ENCODE measurements at places on chromosomes 2 and 18.

DNA sequence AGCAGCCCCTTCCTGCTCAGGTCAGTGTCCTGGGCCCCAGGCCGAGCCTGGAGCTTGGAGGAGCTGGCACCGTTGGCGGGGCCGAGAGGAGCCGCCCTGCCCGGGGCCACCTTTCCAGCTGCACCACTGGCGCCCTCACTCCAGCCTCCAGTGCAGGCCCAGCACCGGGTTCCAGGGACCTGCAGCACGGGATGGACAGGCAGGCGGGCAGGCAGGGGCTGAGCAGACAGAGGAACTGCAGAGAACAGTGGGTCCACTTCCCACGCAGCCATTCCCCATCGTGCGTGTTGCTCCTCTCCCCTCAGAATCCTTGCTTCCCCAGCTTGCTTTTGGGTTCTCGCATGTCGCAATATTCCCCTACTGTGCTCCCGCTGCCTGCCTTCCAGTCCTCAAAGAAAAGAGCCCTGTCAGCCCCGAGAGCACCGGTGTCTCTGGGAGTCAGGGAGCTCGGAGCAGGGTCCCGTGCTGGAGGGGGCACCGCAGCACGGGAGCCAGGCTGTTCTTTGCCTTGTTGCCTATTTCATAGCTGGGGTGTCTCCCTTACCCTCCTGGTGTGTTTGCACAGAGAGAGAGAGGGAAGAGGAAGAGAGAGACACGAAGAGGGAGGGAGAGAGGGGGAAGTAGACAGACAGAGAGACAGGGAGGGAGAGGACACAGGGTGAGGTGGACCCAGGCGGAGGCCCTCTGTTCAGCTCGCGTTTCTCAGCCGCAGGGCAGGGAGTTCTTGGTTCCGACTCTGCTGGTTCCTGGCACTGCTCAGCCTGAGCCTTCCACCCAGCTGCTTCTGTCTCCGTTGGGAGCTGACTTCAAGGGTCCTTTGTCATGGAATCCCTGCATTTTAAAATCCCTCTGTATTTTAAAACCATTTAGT lies 126.0 kb downstream of the MBP start:
- DNase-seq = no peak

- DNase-seq = no peak
These were observed 102.4 kb downstream of the VAPA start for GRCh38 chr18:10015941-10016819.

DNA sequence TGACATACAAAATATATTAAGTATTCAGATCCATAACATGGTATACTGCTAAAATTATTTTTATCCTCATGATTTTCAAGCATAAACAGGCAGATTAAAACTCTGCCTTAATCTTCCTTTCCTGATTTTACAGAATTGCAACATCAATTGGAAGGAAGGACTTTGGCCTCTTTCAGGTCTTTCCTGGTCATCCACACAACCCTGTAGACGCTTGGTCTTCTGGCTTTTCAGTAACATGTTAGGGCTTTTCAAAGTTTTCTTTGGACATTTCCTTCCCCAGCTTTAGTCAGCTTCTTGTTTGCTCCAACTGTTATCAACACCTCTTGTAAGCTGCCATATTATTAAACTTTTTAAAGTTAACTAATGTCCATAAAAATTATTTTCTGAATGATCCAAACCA lies 1364.9 kb upstream of the NRXN1 start:
- DNase-seq = no peak

DNA sequence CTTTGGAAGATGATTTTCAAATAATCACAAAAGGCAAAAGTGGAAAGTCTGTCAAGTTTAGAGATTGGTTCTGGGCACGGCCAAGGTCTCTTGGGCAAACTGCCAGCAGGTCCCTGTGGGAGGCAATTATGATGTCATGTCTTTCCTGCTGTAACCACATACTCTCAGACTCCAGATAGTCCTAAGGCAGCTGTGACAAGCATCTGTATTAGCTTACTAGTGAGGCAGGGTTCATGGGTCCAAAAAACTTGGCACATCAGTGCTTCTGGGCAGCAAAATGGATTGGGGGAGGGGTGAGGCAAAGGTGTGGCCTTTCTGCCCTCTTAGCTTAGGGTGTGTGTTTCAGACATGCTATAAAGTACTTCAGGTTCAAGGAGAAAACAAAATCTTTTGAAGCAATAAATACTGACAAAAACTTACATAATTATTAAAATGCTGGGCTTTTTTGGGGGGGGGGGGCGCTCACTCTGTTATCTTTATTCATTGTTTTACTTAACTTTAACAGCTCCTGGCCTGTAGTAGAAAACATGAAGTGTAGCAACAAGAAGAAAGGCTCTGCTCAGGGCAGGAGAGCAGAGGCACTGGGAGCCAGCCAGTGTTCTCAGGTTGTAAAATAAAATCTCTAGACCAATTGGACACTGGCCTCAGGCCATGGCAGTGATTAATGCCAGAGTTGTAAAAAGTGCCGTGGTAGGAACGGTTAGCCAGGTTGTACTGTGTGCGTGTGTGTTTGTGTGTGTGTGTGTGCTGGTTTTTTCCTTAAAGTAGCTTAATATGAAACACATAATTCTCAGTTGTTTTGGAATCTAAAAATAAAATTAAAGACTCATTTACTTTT lies 14.3 kb upstream of the TANC1 start:
- DNase-seq = peak; percentile 83

DNA sequence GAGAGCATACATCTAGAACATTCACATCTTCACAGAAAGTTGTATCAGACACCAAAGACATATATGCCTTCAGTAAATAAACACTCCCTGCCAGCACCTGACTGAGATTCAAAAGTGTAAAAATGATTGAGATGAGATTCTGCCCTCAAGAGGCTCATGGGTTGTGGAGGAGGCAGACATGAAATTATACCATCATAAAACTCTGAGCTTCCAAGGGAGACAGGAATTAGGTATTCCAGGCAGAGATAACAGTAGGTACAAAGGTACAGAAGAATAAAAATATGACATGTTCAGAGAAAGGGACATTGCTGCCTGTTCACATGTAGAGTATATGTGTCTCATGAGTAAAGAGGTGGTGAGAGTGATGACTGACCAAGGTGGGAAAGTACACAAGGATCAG lies 322.3 kb downstream of the OSR1 start:
- no peak for DNase-seq

GRCh38 chr2:174729797-174730697 lies 34.2 kb downstream of the CHRNA1 start:
- DNase-seq = peak; percentile 24

DNA sequence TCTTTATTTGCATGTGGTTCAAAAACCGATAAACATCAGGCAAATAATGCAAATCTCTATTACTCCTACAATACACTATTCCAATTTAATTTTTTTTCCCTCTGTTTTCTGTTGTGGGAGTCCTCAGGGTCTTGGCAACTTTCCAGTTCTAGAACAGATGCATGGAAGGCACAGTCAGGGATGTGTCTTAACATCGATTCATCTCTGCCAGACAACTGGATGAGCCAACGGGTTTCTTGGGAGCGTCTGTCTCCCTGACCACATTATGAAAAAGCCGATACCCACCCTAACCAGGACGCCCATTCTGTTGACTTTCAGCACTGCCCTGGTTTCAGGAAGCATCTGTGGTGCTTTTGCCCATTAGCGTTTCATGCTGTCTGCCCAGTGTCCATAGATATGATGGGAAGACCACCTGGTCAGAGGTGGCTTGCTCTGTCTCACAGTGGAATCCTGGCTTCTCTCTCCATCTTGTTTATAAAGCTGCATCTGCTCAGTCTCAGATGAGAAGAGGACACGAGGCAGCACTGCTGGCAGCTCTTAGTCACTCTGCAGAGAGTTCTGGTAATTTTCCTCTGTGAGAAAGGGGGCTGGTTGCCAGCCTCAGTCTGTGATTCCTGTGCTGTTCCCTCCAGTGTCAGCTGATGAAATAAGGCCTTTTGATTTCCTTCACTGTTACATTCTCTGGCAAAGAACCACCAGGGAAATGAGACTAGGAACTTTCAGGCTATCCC lies 57.9 kb upstream of the KCNE4 start:
- DNase-seq = no peak

GRCh38 chr2:104857262-104858005 lies 3.5 kb downstream of the POU3F3 start:
- no peak for DNase-seq

GRCh38 chr2:162007447-162008040 lies 66.5 kb downstream of the DPP4 start:
- no peak for DNase-seq

DNA sequence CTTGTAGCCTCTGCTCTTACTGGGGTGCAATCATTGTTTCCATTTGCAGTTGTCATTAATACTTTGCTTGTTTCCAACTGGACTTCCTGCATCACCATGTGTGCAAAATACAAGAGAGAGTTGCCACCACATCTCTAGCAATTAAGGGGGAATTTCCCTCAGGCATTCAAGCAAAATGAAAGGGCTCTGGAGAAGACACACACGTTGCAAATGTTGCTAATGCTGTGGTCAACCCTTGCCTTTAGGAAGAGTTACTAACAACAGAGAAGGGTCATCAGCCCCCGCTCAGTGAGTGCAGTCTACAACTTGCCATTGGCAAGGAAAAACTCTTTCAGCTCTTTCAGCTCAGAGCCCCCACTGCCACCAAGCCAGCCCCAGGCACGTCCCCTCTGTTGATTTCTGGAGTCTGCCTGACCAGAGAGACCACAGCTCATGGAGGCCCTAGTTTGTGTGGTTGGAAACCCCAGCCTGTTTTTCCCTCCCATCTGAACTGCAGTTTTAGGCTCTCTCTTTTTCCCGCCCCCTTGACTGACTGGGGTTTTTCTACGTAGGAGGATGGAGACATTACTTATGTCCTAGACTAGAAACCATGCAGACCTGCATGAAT lies 25.9 kb upstream of the GPR45 start:
- DNase-seq = no peak

GRCh38 chr2:130762031-130762909 lies 6.9 kb downstream of the AMER3 start:
- DNase-seq = no peak

DNA sequence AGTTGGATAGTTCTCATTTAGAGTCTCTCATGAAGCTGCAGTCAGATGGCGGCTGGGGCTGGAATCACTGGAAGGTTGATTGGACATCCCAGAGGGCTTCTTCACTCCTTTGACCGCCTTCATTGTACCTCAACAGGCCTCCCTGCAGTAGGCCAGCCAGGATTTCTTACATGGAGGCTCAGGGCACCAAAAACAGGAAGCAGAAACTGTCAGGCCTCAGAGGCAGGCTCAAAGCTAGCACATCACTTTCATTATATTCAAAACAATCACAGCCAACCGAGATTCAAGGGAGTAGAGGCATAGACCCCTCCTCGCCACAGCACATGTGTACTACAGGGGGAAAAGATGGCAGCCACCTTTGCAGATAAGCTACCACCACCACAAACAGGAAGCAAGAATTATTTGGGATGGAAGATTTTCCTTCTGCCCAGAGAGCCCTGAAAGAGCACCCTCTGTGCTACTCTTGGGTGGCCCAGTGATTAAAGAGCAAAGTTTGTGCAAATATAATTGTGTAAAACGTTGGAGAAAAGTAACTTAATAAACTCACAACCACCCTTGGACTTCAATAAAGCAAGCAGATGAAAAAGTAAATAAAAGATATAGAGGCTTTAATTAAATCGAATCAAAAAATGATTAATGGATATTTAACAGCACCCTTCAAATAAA lies 155.3 kb downstream of the GFPT1 start:
- DNase-seq = no peak

DNA sequence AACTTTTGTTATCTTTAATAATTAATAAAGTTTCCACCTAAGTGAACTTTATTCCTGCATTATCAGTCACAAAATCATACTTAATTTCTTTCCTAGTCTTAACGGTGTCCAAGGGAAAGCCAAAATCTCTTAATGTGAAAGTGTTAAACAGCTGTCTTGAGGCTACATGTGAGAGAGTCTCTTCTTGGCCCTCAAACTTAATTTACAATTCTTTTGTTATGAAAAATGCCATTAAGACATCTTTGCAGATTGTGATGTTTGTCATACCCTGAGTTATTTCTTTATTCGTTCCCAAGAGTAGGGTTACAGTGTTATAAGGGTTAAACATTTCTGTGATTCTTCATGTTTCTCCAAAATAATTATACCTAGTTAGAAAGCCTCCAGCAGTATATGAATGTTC lies 64.6 kb downstream of the ANKRD12 start:
- no peak for DNase-seq

- DNase-seq = no peak
These were observed 3.9 kb downstream of the NEB start for GRCh38 chr2:151730262-151730975.

- DNase-seq = no peak
These were observed 19.6 kb upstream of the HNMT start for GRCh38 chr2:137944714-137945113.

DNA sequence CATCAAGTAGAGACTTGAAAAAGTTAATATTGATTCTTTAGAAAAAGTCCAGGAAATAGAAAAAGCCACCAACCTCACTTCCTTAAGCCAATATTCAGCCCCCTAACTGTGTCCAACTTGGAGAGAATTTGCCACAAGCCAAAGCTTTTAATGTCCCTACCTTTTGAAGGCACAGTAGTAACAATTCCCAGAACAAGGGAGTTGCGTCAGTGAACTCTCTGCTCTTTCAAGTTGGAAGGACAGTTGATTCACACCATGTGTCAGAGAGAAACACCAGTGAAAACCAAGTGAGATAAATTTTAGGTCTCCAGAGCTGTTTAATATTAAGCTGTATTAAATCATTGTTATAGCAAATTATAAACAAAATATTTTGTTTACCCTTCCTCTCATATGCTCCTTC lies 66.1 kb downstream of the EXOC6B start:
- DNase-seq = no peak

DNA sequence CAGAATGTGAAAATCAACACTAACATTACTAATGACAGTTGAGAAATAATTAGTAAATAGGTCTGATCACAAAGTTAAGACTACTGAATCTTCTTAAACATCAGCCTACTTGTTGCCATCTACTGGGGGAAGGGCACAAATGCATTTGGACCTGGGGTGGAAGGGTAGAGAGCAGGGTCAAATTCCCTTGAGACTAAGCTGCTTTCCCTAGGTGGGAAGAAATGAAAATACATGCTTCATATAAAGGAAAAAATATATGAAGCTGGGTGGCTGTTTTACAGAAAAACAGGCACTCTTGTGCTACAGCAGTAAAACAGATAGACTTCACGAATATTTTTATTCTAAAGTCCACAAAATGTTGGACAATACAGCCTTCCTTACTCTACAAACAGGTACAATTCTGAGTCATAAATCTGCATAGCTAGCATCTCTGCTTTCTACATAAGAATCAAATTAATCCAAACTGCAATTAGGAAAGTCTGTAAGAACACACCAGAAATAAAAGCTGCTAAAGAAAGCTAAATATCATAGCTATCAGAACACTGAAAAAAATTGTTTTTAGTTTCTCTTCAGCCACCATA lies 10.9 kb downstream of the TRIP12 start:
- no peak for DNase-seq

GRCh38 chr2:238574490-238575271 lies 148.0 kb downstream of the ASB1 start:
- no peak for DNase-seq

- DNase-seq = no peak
These were observed 105.0 kb downstream of the FIGN start for GRCh38 chr2:163630836-163631235.
